NB4 (cell line): ENCODE measurements at places on chromosomes 11 and 22.

DNA sequence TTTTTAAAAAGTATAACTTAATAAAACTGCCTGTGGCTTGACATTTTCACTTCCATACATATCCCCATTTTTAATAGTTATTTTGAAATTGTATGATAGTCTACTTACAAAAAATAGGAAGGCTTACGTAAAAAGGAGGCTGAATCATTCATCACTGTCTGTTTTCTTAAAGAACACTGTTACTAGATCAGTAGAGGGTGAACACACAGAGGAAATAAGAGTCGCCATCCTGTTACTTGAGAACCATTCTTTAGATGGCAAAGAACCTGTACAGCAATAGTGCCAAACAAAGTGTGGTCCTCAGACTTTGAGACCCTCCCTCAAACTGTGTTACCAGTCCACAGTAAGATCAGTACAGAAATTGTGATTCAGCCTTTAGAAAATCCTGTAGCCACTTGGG is 180.7 kb downstream of the PGR start:
- no peak for DNase-seq

- DNase-seq = peak; percentile 75
These were observed 86.2 kb downstream of the CACNA1I start for GRCh38 chr22:39656495-39657490.

DNA sequence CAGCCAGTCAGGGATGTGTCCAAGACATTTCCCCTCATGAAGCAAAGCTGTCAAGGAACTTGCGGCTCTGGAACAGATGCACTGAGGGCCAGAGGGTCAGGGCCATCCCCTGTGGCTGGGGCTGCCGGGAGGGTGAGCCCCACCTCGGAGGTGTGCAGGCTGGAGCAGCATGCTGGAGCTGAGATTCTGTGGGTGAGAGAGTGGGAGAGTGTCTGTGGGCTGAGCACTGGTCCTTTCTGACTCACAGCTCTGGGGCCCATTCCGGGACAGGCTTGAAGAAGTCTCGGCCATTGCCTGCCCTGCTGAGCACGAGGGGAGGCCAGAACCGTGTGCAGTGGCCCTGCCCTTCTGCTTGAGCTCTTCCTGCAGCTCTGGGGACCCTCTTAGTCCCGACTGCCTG is 2.1 kb downstream of the OMP start:
- no peak for DNase-seq

DNA sequence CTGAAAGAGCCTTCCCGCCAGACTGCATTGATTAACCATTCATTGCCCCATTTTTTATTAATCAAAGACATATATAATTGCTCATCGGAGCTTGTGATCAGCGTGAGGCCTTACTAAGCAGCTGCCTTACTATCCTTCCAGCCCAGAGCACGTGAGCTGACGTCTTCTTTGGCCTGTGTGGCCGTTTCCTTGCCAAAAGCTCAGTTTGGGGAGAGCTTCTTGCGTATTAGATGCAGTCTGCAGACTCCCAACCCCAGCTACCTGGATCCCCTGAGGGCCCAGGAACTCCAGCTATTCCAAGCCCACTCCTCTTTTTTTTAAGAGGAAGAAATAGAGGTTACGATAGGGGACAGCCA is 784 bp upstream of the SLC43A3 start:
- DNase-seq = no peak

GRCh38 chr11:15471895-15472799 is 357.4 kb downstream of the INSC start:
- DNase-seq = no peak

DNA sequence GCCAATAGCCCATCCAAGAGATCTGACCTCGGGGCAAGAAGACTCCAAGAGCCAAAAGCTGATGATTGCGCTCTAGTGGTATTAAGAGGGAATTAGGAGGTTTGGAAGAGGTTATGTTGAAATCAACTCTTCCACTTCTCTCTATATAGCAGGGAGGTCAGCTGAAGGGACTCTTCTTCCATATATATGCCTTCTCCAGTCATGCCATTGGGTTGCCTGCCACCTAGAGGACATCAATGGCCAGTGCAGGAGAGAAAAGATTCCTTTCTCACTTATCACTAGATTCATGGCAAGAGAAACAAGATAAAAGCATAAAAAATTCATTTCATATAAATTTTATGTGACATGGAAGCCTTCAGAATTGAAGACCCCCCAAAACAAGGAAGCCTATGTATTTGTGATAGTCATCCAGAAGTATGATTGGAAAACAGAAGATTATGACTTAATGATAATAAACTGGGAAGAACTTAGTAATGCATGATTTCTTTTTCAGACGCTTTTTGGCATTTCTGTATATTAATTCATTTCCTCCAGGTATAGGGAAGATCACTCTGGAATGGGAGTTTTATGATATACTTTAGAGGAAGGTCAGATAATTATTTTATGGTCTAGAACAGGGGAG is 435.1 kb upstream of the DDI1 start:
- peak; percentile 63 for DNase-seq

GRCh38 chr11:47395223-47396048 is 13.0 kb upstream of the SLC39A13 start:
- DNase-seq = peak; percentile 79

- peak; percentile 59 for DNase-seq
These were observed 5.6 kb downstream of the TBX1 start for GRCh38 chr22:19766240-19766510.

DNA sequence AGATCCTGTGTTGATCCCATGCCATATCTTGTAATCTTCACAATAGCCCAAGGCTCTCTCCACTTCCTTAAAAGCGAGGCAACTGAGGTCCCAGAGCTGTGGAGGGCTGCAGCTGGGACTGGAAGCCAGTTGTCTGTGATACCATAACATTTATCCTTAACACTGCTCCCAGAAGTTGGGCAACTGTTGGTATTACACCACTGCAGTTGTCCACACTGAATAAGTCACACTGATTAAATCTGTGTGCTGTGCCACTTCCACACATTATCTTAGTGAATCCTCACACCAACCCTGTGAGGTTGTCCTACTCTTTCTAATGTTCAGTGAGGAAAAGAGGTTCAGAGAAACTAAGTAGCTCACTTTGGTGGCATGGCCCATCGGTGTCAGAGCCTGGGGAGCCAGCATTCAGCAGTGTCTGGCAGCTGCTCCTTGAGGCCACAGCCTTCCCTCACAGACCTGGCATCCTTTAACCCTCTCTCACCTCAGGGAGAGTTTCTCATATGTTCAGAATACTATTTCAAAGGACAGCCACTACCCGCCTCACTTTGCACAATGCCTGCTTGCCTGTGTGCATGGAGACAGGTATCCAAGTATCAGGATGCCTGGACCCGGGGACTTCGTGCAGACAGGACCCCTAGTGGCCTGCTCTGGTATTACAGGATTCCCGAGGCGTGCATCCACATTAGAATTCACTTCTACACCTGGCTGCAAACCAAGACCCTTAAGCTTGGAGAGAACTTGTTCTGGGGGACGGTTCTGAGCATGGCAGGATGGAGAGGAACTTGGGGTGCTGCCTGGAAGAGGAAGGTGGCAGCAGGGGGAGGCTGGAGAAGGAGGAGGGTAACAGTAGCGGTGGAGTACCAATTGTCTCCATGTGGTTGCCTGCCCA is 221.9 kb upstream of the TBCEL start:
- DNase-seq = peak; percentile 52

GRCh38 chr11:32088117-32088941 is 2.5 kb upstream of the RCN1 start:
- peak; percentile 86 for DNase-seq

- no peak for DNase-seq
These were observed 321.0 kb upstream of the PDGFD start for GRCh38 chr11:104484804-104485554.

GRCh38 chr11:66909181-66909580 is 49.0 kb downstream of the PC start:
- DNase-seq = no peak

DNA sequence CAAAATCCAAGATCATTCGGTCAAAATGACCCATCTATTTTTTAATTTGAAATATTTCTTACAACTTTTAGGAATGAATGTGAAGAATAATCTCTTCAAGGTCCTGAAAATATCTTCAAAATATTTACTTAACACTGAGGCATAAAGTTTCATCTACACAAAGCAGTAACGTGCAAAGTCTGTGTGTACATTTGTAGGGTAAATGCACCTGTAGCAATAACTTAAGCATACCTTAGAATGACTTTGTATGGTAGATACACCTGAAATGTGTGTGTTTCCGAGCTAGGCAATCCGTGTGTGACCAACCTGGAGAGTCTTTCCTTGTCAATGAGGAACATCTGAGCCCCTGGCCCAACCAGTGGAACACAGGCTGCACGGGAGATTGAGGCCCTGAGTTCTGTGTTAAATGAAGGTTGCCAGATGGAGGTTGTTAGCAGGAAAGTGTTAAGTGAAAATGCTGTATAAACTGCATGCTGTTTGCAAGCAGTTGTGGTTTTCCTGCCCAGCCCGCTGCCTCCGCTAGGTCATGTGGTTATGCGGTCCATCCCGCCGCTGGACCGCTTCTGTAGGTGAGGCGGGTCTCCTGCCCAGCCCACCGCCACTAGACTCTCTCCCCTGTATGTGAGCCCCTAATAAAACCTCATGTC is 7.6 kb upstream of the CTR9 start:
- peak; percentile 64 for DNase-seq

- no peak for DNase-seq
These were observed 24.9 kb downstream of the NADSYN1 start for GRCh38 chr11:71477641-71478527.

DNA sequence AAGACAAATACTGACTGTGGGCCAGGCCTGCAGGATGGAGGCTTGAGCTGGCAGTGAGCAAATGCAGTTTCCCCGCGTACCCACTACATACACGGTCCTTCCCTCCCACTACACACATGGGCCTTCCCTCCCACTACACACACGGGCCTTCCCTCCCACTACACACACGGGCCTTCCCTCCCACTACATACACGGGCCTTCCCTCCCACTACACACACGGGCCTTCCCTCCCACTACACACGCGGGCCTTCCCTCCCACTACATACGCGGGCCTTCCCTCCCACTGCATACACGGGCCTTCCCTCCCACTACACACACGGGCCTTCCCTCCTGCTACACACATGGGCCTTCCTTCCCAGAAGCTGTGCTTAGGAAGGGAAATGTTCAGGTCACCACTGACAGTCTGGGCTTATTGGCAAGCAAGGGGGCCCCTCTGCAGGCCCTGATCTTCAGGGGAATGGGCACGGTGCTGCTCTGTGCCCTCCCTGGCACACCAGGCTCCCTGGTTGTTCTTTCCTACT is 10.8 kb downstream of the DNAL4 start:
- DNase-seq = no peak

DNA sequence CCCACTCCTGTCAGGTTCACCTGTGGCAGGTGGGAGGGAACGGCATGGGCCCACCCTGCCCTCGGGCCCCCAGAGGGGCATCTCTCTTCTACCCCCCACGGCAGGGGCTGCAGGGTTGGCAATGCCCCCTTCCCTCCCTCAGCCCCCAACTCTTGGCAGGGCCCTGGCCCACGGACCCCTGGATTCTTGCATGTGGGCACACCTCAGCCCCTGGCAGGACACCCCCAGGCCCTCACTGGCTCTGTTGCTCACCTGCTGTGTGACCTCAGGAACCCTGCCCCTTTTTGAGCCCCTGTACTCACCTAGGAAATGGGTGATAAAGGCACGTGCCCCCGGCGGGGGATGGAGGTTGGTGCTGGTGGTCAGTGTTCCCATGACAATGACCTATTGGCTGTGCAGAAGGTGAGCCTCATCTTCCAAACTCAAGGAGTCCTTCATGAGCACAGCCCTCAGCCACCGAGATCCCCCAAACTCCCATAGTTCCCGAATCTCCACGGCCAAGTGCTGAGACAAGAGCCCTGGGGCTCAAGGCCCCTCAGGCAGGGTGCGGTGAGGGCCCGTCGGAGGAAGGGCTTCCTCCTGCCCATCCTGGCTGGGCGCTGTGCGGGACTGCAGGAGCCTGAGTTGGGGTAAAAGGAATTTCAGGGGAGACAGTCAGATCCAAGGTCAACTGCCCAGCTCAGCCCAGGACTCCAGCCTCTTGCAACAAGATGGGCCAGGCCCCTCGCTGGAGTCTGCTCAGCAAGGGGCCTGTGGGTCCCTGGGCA is 198.2 kb downstream of the IGLL1 start:
- no peak for DNase-seq

DNA sequence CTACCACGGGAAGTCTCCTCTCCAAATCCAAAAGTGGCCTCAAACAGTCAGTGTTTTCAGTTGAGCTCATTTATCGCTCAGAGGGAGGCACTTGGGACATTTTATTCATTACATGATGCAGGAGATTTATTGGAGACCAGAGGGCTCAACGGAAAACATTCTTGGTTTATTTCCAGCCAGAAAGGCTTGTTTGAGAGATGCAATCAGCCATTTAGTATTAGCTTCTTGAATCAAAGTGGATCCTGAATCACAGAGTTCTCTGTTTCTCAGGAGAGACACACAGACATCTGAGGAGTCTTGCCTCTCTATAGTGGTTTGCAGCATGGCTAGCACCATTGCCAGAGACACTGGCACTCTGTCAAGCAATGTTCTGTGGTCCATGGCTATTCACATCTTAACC is 31.5 kb downstream of the CD44 start:
- no peak for DNase-seq

GRCh38 chr11:83635166-83635565 is 349.0 kb upstream of the CCDC90B start:
- no peak for DNase-seq

DNA sequence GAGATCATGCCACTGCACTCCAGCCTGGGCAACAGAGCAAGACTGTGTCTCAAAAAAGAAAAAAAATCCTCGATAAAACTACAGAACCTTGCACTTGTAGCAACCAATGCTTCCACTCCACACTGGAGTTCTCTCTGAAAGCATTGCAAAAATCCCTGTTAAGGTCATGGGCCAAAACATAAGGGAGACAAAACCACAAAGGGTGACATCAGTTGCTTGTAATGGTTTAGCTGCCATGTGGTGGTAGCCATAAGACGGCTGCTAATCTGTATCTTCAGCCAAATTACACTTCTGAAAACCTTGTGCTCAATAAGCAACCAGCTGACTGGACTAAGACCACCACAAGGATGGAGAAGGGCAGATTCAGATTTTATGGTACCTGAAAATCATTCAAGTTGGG is 20.6 kb upstream of the TPH1 start:
- peak; percentile 33 for DNase-seq

DNA sequence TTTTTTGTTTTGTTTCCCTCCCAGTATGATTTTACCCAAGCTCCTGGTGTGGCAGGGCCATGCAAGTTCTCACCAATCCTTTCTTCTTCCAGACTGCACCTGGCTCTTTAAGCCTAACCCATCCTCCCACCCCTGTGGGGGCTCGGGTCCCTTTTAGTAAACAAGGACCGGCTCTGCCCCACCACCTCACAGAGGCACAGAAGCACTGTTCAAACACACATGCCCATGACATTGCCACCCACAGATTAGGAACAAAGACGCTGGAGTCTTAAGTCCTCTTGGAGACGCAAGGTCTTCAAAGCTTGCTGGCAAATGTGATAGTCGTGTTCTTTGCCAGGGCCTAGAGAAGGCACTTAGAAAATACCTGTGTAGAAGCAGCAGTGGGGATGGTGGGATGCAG is 18.9 kb downstream of the UQCR10 start:
- no peak for DNase-seq

DNA sequence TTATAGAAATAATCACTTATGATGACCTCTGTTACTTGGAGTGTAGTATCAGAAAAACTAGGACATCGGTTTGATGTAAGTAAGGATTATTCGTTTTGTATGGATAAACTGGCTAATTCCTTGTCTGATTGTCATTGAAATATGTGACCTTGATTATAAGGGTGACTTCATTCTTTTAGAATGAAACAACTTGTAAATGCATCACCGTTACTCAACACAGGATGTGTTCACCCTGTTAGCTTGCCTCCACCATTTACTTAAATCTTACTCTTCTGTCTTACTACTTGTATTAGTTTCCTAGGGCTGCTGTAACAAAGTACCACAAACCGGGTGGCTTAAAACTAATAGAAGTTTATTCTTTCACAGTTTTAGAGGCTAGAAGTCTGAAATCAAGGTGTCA is 7.9 kb downstream of the SFI1 start:
- no peak for DNase-seq

GRCh38 chr11:75716659-75717058 is 979 bp upstream of the MOGAT2 start:
- DNase-seq = no peak
